ENCODE measurements at places on chromosomes 7 and 10. TPM values are rescaled to one million over a fixed set of nuclear protein-coding genes. Genes with fewer than 3 reads are reported as not detected.

DNA sequence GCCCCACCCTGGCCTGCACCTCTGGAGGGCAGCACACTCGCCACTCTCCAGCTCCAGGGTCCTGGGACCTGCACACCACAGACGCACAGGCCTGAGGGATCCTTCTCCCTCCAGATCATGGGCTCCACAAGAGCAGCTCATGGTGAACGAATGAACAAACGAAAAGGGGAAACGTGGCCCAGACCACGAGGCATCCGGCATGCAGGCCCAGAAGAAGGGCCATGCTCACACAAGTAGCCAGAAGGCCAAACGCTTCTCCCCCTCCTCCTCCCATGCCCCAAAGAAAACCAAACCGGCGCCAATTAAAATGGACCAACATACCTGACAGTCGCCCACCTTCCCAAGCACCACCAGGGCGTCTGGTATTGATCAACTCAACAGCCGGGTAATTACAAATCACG, 30.4 kb downstream of the MAD1L1 start:
- no peak for DNase-seq
- peaks cover 54% of the 10 kb centered on the region for H3K36me3 ChIP-seq
- H3K27me3 ChIP-seq = no peaks in the 10 kb centered on the region

NYAP1 gene
- 0.55 TPM for total RNA-seq

DNA sequence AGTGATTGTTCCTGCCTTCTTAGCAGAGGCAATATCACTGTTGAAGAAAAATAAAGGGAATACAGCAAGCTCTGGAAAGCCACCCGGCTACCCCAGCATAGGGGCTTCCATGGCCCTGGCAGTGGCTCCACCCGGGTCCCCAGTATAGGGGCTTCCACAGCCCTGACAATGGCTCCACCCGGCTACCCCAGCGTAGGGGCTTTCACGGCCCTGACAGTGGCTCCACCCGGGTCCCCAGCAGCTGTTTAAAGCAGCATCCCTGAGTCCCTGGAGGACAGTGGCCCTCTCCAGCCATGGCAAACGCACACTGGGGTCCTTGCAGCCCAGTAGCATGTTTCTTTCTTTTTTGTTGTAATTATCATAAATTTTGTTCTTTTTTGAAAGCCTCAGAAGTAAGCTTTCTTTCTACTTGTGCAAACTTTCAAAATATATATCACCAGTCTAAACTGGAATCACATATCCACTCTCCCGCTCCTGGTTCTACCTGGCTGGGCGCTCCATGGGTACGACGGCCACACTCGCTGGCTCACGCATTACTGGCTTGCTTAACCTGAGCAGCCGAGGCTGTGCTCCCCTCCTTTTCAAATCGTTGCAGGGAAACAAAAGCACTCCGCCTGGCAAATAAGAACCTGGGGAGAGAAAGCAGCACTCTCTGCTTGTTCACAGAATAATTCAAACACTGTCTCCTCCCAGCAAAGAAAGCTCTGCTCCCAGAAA, 62.1 kb downstream of the TCERG1L start:
- H3K27ac ChIP-seq = no peak overlapping the region
- H3K36me3 ChIP-seq = no peaks in the 10 kb centered on the region
- DNase-seq = no peak
- no peak overlapping the region for H3K4me3 ChIP-seq
- H3K27me3 ChIP-seq = peaks cover 94% of the 10 kb centered on the region

ACBD7 gene
- 0.21 TPM for total RNA-seq

DNA sequence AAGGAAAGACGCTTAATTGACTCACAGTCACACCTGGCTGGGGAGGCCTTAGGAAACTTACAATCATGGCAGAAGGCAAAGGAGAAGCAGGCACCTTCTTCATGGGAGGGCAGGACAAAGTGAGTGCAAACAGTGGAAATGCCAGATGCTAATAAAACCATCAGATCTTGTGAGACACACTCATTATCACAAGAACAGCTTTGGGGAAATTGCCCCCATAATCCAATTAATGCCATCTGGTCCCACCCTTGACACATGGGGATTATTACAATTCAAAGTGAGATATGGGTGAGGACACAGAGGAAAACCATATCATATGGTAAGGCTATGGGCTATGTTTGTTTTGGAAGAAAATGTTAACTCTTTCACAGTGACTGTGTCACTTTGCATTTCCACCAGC, 1272.5 kb upstream of the CELF2 start:
- H3K36me3 ChIP-seq = no peaks in the 10 kb centered on the region
- no peaks in the 10 kb centered on the region for H3K4me1 ChIP-seq
- no peak overlapping the region for H3K4me3 ChIP-seq
- no peak for DNase-seq
- no peaks in the 10 kb centered on the region for H3K27me3 ChIP-seq
- no peak overlapping the region for H3K27ac ChIP-seq

TBX20 gene
- total RNA-seq = 0.12 TPM

DNA sequence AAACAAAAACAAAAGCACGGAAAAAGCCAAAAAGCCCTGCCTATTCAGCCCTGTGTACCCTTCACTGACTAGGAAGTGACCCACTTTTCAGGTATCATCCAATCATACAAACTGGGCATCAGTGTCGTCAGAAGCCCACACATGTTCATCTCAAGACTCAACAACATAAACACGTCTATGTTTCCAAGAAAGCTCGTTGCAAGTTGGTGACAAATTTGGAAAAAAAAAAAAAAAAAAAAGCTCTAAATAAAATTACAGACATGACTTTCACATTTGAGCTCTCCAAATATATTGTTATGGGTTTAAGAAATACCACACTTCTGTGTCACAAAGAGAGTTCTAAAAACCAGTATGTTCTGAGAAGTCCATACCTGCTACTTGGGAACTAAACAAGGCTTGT, 204.7 kb upstream of the KLF14 start:
- peaks cover 16% of the 10 kb centered on the region for H3K4me1 ChIP-seq
- no peaks in the 10 kb centered on the region for H3K27me3 ChIP-seq
- no peak overlapping the region for H3K4me3 ChIP-seq
- no peak overlapping the region for H3K27ac ChIP-seq

GRCh38 chr7:112510001-112510742, 29.4 kb downstream of the LSMEM1 start:
- no peak overlapping the region for H3K27ac ChIP-seq
- no peak for DNase-seq
- no peaks in the 10 kb centered on the region for H3K4me1 ChIP-seq
- H3K4me3 ChIP-seq = no peak overlapping the region
- no peaks in the 10 kb centered on the region for H3K27me3 ChIP-seq

GRCh38 chr7:142379201-142379885, 121.5 kb upstream of the PRSS58 start:
- no peaks in the 10 kb centered on the region for H3K4me1 ChIP-seq
- no peak overlapping the region for H3K4me3 ChIP-seq
- DNase-seq = no peak
- H3K27me3 ChIP-seq = no peaks in the 10 kb centered on the region

GRCh38 chr7:123417580-123417979, 116.8 kb downstream of the IQUB start:
- no peaks in the 10 kb centered on the region for H3K36me3 ChIP-seq
- no peak overlapping the region for H3K4me3 ChIP-seq
- no peak for DNase-seq
- no peaks in the 10 kb centered on the region for H3K27me3 ChIP-seq
- no peak overlapping the region for H3K27ac ChIP-seq

GRCh38 chr10:71860243-71861029, 9.4 kb upstream of the PSAP start:
- peak overlapping the region; percentile 89 for H3K27ac ChIP-seq
- DNase-seq = peak; percentile 48
- peaks cover 9% of the 10 kb centered on the region for H3K4me1 ChIP-seq

GRCh38 chr7:113207931-113208330, 89.6 kb upstream of the SMIM30 start:
- H3K27me3 ChIP-seq = no peaks in the 10 kb centered on the region
- H3K27ac ChIP-seq = no peak overlapping the region
- DNase-seq = no peak
- no peaks in the 10 kb centered on the region for H3K36me3 ChIP-seq

SFTPA2 gene
- 13,178 TPM for total RNA-seq

DNA sequence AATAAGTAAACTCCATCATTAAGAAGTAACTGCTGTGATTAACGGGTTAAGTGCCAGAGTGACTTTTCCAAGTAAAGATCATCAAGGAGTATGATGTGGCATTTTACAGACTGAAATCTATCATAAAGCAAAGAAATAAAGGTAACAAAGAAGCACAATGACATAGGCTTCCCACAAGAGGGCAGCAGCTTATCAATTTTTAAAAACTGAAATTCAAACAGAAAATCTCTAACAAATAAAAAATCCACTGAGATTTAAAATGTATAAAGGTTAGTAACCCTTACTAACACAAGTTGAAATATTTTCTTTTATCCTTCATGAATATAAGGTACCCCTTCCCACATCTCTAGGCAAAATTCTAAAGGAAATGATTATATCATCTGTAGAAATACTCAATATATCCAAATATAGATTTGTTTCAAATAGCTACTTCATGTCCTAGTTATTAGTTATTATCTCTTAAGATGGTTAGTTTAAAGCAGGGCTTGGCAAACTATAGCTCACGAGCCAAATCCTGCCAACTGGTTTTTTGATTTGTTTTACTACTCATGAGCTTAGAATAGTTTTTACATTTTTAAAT, 29.2 kb downstream of the FAM3C start:
- no peaks in the 10 kb centered on the region for H3K27me3 ChIP-seq
- peaks cover 15% of the 10 kb centered on the region for H3K36me3 ChIP-seq
- H3K4me1 ChIP-seq = no peaks in the 10 kb centered on the region

GRCh38 chr7:156854654-156855053, 38.3 kb downstream of the LMBR1 start:
- DNase-seq = no peak
- no peaks in the 10 kb centered on the region for H3K36me3 ChIP-seq
- no peak overlapping the region for H3K4me3 ChIP-seq
- H3K27ac ChIP-seq = no peak overlapping the region

GRCh38 chr7:3733541-3734140, 432.6 kb downstream of the SDK1 start:
- no peak for DNase-seq
- no peaks in the 10 kb centered on the region for H3K27me3 ChIP-seq
- H3K36me3 ChIP-seq = no peaks in the 10 kb centered on the region
- H3K4me1 ChIP-seq = no peaks in the 10 kb centered on the region

ZNF117 gene
- 18.4 TPM for total RNA-seq

Measured in left lung (tissue), 14 donors.